ENCODE measurements at places on chromosomes 6 and 20.

DNA sequence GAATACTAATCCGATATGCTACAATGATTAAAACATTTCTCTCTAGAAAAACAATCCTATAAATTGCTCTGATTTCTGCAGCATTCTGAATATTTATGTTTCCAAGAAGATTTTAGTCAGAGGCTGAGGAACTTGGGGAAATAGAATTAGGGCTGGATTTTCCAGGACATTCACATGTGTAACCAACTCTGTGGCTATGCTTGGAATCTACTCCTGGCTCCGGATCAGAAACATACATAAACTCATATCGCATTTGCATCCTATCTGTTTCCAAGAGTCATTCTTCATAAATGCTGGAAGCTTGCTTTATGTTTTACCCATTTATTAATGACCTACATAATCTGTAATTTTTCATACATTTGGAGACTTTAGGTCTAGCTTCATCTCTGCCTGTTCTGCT is 459.9 kb upstream of the MARCKS start:
- DNase-seq: no peak

GRCh38 chr6:169975701-169976100 is 224.3 kb downstream of the ERMARD start:
- no peak for DNase-seq

DNA sequence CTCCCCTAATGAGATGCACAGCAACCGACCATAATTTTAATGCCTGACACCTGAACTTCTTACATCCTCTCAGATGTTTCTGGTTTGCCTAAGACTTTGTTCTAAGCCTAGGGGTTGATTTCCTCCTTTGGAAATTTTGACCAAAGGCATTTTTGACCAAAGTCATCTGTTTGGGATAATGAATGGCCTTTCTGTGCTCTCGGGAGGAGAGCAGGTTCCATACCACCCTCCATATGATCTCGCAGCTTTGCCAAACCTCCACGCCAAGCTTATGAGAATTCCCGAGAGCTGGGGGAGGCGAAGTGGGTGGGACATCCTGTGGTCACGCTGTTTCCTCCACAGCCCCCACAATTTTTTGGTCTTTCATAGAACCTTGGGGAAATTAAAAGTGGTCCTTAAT is 91.7 kb downstream of the SCML4 start:
- DNase-seq: no peak

- peak; percentile 94 for DNase-seq
These were observed 7.6 kb downstream of the TREM1 start for GRCh38 chr6:41278699-41279405.

- no peak for DNase-seq
These were observed 8.2 kb downstream of the PRPH2 start for GRCh38 chr6:42714098-42714761.

GRCh38 chr6:11414176-11414963 is 123.2 kb upstream of the TMEM170B start:
- DNase-seq: no peak

DNA sequence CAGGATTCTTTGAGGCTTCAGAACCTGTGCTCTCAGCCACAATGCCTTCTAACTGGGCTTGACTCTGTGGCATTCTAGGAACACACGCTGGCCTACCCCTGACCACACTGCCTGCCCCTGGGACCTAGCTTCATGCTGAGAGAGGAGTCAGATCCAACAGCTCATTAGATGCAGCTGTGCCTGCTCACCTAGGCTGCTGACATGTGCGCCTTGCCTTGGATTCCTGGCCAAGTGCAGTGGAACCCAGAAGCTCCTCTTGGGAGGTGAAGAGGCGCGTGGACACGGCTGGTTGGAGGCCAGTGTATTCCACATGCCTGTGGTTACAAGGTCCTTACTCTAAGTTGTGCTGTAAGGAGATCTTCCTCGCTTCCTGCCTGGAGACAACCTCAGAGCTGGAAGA is 24.7 kb upstream of the KCNK16 start:
- DNase-seq: no peak

GRCh38 chr6:44078827-44079671 is 48.2 kb downstream of the MRPL14 start:
- no peak for DNase-seq

- no peak for DNase-seq
These were observed 404.8 kb downstream of the CD109 start for GRCh38 chr6:74100719-74101287.

- no peak for DNase-seq
These were observed 10.6 kb downstream of the TAAR1 start for GRCh38 chr6:132648356-132648755.

GRCh38 chr6:34526241-34526972 is 29.7 kb downstream of the SPDEF start:
- no peak for DNase-seq

DNA sequence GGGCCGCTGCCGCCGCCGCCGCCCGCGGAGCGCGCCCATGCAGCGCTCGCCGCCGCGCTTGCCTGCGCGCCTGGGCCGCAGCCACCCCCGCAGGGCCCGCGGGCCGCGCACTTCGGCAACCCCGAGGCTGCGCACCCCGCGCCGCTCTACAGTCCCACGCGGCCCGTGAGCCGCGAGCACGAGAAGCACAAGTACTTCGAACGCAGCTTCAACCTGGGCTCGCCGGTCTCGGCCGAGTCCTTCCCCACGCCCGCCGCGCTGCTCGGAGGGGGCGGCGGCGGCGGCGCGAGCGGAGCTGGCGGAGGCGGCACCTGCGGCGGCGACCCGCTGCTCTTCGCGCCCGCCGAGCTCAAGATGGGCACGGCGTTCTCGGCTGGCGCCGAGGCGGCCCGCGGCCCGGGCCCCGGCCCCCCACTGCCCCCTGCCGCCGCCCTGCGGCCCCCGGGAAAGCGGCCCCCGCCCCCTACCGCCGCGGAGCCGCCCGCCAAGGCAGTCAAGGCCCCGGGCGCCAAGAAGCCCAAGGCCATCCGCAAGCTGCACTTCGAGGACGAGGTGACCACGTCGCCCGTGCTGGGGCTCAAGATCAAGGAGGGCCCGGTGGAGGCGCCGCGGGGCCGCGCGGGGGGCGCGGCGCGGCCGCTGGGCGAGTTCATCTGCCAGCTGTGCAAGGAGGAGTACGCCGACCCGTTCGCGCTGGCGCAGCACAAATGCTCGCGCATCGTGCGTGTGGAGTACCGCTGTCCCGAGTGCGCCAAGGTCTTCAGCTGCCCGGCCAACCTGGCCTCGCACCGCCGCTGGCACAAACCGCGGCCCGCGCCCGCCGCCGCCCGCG is 730 bp downstream of the INSM1 start:
- DNase-seq: peak; percentile 17

- DNase-seq: no peak
These were observed 28.6 kb downstream of the PMEPA1 start for GRCh38 chr20:57680934-57681914.

- no peak for DNase-seq
These were observed 6.1 kb downstream of the EDN1 start for GRCh38 chr6:12296255-12296573.

DNA sequence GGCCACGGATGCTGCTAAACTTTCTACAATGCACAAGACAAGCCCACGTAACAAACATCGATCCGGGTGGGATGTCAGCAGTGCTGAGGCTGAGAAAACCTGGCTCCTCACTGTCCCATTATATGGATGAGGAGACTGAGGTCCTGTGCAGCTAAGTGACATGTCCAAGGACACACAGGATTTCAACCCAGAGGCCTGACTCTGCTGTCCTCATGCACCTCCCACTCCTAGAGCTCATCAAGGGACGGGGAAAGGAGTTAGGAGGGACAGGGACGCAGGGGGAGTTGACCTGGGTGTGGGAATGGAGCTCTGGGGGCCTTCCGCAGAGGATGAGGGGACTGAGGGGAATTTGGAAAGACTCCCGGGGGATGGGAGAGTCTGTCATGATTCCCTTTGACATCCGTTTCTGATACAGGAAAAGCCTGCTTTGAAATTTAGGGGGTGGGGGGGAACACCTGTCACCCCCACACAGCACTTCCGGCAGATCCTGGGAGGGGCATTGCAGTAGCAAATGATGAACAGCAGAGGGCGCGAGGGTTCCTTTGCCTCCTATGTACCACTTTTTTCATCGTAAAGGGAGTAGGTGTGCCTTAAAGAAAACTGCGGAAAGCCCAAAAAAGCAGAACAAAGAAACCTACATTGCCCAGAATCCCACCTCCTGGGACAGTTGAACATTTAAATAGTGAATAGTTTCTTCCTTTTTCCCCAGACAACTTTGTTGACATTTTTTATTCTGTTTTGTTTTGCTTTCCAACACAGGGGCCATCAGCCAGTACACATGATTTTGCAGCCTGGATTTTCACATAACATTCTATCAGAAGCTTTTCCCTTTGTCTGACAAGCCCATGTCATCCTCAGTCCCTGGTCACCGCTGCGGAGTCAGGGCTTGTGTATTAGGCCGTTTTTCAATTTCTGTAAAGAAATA is 48.6 kb downstream of the SLC2A10 start:
- DNase-seq: peak; percentile 60

GRCh38 chr6:30378290-30378937 is 33.5 kb downstream of the RPP21 start:
- no peak for DNase-seq

DNA sequence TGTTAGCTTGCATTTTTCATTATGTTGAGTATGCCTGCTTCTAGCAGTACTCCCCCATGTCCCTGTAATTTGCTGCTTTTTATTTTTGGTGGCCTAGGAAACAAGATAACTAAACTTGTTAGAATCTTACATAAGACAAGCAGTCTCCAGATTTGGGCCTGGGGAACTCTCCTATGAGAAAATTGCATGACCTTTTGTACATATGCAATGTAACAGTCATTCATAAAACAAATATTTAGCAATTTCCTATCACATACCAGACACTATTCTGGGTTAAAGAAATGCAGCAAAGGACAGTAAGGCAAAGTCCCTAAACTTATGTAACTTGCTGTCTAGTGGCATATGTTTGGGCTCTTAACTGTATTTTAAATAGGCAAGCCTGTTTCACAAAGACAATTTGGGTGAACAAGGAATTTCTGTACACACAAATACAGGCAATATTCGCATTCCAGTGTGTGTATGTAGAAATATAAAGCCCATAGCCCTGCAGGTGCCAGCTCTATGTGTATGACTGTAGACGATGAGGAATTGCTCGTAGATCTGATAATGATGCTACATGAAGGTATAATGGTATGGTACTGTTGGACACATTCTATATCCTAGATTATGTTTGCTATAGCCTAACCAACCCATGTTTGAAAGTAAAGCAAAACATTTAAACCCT is 305.2 kb upstream of the CITED2 start:
- no peak for DNase-seq

GRCh38 chr6:18244251-18244650 is 20.1 kb downstream of the DEK start:
- no peak for DNase-seq

- DNase-seq: no peak
These were observed 66.9 kb upstream of the CDH4 start for GRCh38 chr20:61185181-61185580.

- DNase-seq: peak; percentile 62
These were observed 490 bp downstream of the JAG1 start for GRCh38 chr20:10673176-10673841.

GRCh38 chr6:42251500-42251899 is 33.8 kb upstream of the MRPS10 start:
- DNase-seq: no peak

GRCh38 chr6:11043961-11044711 is at the start of gene ELOVL2:
Gene ELOVL2 (minus strand): TSS chr6:11044305. CDS start chr6:11044230, 75 bp downstream.
- peak; percentile 84 for DNase-seq

- DNase-seq: no peak
These were observed 812 bp downstream of the MYMX start for GRCh38 chr6:44217332-44218143.
